Left renal pelvis (tissue), 4 donors: ENCODE measurements at places on chromosomes 4 and X. TPM values are rescaled to one million over a fixed set of nuclear protein-coding genes. Genes with fewer than 3 reads are reported as not detected.

DNA sequence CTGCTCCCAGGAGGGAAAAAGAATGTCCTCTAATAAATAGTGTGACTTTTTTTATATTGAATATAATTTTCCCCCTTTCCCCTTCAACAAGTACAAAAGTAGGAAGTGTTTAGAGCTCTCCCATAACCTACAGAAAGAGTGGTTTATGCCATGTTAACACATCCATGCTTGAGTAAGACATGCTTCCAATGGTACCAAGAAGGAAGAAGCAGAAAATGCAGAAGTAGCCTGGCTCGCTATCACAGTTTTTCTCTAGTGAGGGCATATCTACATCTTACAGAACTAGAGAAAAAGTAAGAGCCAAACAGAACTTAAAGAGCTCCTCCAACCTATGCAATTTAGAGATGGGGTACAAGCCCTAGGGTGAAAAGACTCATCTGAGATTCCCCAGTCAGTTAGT lies 82.5 kb downstream of the ARHGEF9 start:
- DNase-seq, result no peak

The HTR2C gene
- polyA plus RNA-seq, result 0.53 TPM

DNA sequence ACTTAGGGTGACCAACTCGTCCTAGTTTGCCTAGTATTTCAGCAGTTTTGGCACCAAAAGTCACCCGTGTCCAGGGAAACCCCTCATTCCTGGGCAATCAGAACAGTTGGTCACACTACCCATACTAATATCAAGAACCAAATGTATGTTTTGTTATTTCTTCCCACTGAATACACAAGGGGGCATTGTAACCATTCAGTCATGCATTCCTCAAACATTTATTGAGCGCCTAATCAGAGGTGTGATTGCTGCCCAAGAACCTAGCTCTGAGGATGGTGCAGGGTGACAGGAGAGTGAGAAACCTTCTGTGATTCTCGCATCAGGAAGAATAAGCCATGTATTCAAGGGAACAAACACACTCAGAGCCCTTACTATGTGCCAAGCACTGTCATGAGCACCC lies 69.8 kb upstream of the RAI2 start:
- no peak for DNase-seq

DNA sequence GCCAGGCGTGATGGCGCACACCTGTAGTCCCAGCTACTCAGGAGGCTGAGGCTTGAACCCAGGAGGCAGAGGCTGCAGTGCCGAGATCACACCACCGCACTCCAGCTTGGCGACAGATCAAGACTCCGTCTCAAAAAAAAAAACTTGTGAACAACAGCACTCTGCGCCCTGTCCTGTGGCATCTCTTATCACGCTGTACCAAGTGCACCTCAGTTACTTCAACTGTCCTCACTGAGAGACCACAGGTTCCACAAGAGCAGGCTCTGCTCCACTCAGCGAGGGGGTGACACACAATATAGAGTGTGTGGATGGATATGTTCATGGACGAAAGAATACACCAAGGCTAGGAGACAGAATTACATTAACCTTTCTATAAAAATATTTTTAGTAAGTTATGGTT lies 49.3 kb downstream of the ADGRA3 start:
- DNase-seq, result no peak

The MFAP3L gene
- 7.9 TPM for polyA plus RNA-seq

GRCh38 chr4:2352171-2352570 lies 66.3 kb downstream of the ZFYVE28 start:
- no peak for DNase-seq

DNA sequence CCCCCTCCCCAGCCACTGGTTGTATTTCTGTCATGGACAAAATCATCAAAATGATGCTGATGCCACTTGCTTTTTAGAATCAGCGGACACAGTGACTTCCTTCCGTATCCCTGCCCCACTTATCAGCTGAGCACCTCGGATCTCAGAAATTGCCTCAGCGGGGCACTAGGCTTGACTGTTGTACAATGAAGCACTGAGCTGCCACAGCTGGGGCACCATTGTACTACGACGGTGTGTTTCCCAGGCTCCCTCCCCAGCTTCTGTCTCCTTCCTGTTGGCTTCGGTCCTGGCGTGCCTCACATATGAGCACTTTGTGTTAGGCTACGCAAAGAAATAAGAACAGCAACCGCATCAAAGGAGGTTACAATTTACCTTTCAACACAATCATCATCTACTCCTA lies 82.4 kb downstream of the F11 start:
- DNase-seq, result no peak

DNA sequence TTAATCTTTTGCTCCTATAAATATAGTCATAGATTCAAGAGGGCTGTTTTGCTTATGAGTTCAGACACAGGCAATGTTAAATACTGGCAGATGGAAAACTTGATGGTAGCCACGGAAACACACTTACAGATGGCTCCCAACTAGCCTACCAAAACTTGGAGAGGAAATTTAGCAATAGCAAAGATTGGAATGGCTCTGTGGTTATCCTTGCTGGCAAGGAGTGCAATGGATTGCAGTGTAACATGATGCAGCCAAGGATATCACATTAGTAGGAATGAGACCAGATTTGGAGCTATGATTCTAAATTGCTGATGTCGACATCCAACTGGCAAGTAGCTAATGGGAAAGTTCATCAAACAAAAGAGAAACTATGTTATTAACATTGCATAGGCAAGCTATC lies 791.0 kb upstream of the DIAPH2 start:
- no peak for DNase-seq

DNA sequence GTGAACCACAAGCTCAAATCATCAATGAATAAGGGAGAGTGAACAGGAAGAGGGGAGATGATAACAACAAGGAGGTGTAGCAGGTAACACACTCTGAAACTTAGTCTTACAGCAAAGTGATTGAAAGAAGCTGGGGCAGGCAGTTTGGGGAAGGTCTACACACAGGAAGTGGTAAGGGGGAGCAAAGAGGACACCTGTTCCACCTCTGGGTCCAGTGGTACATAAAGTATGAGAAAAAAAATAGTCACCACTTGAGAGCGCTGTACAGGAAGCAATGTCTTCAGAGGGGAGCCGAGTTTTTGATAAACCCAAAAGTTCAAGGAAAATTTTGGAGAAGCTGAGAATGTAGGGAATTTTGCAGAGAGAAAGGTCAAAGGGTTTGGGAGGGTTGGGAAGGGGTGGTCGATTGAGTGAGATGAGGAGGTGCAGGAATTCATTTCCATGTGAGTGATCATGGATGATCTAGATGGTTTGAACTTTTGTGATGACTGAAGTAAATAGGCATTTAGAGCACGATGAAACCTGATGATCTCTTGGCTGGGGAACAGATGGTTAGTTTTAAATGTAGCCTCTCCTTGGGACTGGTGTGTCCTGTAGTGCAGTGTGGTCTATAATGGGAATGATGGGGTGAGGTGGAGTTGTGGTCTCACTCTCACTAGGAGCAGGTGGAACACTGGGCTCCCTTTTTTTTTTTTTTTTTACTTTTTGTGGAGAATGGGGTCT lies 142.0 kb downstream of the RBMX2 start:
- DNase-seq, result no peak

- DNase-seq, result no peak
These were observed 171.8 kb upstream of the PACRGL start for GRCh38 chr4:20528508-20528907.

The KLF8 gene
- polyA plus RNA-seq, result 6.5 TPM
